ENCODE measurements at places on chromosomes 5 and 9. TPM values are rescaled to one million over a fixed set of nuclear protein-coding genes. Genes with fewer than 3 reads are reported as not detected.
A peak's percentile ranks its signal among the peaks of the same experiment; 100 is the strongest.

FABP6 gene
- not detected for total RNA-seq

- peak overlapping the region; percentile 25 for H3K4me3 ChIP-seq
- H3K36me3 ChIP-seq: peaks cover 7% of the 10 kb centered on the region
- H3K27me3 ChIP-seq: no peaks in the 10 kb centered on the region
- DNase-seq: no peak
Measured at GRCh38 chr5:82820961-82821845, 256.0 kb downstream of the TMEM167A start.

GFPT2 gene
- not detected for total RNA-seq

DNA sequence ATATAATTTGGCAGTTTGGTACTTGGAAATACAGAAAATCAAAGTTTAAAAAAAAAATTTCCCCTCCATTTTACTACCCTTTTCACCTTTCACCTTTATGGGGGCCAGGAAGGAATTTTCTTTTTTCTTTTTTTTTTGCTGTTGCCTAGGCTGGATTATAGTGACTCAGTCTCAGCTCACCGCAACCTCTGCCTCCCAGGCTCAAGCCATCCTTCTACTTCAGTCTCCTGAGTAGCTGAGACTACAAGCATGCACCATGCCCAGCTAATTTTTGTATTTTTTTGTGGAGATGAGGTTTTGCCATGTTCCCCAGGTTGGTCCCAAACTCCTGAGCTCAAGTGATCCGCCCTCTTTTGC lies 9.1 kb downstream of the CHMP5 start:
- H3K4me1 ChIP-seq: peaks cover 11% of the 10 kb centered on the region
- H3K27me3 ChIP-seq: no peaks in the 10 kb centered on the region
- H3K4me3 ChIP-seq: no peak overlapping the region

MOB3B gene
- 0.11 TPM for total RNA-seq

GRCh38 chr9:21286659-21287058 lies 18.5 kb downstream of the IFNA5 start:
- H3K4me1 ChIP-seq: no peaks in the 10 kb centered on the region
- H3K36me3 ChIP-seq: no peaks in the 10 kb centered on the region
- no peak overlapping the region for H3K27ac ChIP-seq
- DNase-seq: no peak
- H3K27me3 ChIP-seq: peaks cover 38% of the 10 kb centered on the region

DNA sequence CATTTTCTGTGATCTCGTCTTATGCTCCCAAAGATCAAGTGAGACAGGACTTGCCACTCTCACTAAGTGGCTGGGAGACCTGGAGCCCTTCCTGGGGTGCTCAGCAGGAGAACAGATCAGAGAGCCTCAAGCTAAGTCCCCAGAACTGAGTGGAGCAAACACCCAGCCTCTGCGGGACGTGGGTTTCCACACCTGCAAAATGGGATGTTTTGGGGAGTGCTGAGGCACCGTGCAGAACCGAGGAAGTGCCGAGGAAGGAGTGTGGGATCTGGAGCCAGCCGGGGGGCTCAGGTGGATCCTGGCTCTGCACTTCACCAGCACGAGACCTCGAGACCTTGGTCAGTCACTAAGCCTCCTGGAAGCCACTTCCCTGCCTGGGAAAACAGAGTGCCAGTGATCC lies 166.0 kb downstream of the DAB2IP start:
- H3K36me3 ChIP-seq: no peaks in the 10 kb centered on the region
- no peak overlapping the region for H3K4me3 ChIP-seq
- no peaks in the 10 kb centered on the region for H3K4me1 ChIP-seq
- no peak overlapping the region for H3K27ac ChIP-seq
- no peak for DNase-seq
- no peaks in the 10 kb centered on the region for H3K27me3 ChIP-seq

PCDHGA7 gene
- total RNA-seq: 0.10 TPM
